ENCODE measurements at places on chromosomes 6 and 20.

- DNase-seq, result no peak
Measured at GRCh38 chr6:50056242-50056641, 6.5 kb upstream of the DEFB112 start.

DNA sequence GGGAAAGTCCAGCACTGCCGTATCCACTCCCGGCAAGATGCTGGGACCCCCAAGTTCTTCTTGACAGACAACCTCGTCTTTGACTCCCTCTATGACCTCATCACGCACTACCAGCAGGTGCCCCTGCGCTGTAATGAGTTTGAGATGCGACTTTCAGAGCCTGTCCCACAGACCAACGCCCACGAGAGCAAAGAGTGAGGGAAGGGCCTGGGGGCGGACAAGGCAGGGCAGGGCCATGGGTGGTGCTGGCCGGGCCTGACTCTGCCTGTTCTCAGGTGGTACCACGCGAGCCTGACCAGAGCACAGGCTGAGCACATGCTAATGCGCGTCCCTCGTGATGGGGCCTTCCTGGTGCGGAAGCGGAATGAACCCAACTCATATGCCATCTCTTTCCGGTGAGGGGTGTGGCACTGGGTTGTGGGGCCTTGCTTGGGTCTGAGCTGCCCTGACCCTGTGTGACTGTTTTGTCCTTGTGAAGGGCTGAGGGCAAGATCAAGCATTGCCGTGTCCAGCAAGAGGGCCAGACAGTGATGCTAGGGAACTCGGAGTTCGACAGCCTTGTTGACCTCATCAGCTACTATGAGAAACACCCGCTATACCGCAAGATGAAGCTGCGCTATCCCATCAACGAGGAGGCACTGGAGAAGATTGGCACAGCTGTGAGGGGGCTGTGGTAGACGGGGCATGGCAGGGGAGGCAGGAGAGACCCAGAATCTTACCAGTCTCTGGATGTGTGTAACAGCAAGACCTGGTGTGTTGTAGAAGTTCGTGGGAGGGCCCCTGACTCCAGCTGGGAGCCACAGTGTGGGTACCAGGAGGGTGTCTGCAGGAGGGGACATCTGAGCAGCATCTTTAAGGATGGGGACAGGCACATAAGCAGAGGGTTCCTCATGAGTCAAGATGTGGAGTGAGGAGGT lies 29.1 kb downstream of the PLCG1 start:
- no peak for DNase-seq

- peak; percentile 81 for DNase-seq
Measured at GRCh38 chr20:37822141-37822601, 80.8 kb upstream of the VSTM2L start.

GRCh38 chr6:41704656-41705310 lies 30.6 kb downstream of the TFEB start:
- DNase-seq, result no peak

DNA sequence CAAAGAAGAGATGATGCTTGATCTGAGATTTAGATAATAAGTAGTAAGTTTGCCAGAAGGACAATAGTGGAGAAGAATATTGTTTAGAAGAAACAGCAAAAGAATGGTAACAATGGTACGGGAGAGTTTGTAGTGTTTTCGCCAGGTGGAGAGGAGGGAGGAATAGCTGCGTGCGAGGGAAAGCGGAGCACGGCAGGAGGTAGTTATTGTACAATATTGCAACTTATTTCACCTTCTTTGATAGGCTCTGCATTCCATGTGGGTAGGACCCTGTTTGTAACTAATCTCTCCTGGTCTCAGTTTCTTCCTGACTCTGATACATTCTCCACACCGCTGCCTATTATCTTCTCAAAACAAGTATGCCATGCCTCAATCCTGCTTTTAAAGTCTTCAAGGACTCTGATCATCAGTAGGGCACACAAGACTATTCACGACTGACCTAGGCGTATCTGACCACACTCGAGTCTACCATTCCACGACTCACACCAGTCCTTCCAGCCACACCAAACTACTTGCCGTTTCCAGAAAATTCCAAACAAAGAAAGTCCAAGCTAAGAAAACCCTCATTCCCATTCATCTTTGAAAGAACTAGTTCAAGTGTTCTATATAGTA lies 1.1 kb downstream of the PPIL4 start:
- DNase-seq, result no peak

All from fibroblast of skin of left quadriceps (primary cell).